ENCODE measurements at places on chromosomes 1 and 21.

GRCh38 chr1:27359822-27360158, 7.0 kb downstream of the MAP3K6 start:
- DNase-seq, result no peak

GRCh38 chr1:18868801-18869424, 9.5 kb upstream of the TAS1R2 start:
- no peak for DNase-seq

- no peak for DNase-seq
Measured at GRCh38 chr1:57214951-57215575, 208.8 kb downstream of the DAB1 start.

DNA sequence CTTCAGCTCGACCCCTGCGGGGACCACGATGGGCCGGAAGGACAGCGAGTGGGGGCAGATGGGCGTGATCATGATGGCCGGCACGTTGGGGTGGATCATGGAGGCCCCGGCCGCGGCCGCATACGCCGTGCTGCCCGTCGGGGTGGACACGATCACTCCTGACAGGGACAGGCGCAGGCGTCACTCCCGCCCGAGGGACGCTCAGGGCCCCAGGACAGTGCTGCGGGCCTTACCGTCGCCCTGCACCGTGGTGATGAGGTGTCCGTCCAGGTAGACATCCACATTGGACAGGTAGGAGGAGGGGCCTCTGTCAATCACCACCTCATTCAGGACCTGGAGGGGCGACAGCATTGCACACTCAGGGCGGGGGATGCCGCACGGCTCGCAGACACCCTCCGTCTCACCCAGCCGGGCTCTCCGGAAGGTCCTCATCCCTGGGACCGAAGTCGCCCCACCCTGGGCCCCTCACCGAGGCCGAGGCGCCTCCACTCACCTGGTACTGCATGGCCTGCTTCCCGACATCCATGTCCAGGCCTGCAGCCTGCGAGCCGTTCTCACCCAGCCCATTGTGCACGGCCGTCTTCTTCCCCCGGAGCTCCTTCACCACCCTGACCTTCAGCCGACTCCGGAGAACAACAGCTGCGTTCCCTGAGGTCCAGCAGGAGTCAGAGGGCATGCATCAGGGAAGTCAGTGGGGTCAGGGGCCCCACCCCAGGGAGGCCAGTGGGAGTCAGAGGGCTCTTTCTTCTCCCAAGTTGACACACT, 24.0 kb downstream of the NADK start:
- no peak for DNase-seq

DNA sequence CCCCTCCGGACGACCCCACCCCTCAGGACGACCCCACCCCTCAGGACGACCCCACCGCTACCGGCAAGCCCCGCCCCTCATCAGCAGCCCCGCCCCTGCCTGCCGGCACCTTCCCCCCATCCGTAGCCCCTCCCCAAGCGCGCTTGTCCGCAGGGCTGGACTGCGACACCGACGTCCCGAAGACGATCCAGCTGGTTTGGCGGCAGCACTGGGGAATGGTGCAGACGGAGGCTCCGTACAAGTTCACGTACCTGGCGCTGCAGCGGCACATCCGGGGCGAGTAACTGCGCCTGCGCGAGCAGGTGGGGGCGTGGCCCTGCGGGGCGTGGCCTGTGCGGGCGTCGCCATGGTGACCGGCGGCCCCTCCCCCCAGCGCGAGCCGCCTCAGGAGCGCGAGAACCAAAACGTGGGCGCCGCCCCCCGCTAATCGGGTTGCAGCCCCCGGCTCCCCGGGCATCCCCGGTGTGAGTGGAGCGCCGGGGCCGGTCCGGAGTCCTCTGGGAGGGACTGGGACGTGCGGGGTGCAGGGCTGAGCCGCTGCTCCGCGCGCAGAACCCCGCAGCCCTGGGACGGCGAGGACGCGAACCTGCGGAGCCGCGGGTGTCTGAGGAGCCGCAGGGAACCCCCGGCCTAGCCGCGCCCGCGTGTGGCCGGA, 4.9 kb downstream of the RNF223 start:
- peak; percentile 75 for DNase-seq

DNA sequence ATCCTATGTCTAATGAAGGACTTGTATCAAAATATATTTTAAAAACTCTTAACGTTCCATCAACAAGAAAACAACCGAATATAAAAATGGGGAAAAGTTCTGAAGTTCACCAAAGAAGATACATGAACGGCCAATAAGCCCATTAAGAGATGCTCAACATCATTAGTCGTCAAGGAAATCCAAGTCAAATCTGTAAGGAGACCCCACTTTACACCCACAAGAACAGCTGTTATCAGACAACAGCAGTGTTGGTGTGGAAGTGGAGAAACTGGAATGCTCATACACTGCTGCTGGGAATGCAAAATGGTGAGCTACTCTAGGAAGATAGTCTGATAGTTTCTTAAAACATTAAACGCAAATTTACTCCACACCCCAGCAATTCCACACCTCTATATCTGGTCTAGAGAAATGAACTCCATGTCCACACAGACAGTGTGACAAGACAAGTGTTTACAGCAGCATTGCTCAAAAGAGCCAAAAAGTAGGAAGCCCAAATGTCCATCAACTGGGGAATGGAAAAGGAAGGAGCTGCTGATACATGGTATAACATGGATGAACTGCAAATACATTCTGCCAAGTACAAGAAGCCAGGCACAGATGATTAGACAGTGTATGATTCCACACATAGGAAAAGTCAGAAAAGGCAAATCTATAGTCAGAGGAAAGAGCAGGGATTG, 18.5 kb downstream of the UBE2G2 start:
- DNase-seq, result no peak

GRCh38 chr1:27507960-27508665, 18.1 kb upstream of the WASF2 start:
- peak; percentile 53 for DNase-seq

GRCh38 chr1:44587796-44588460, 86.4 kb downstream of the TMEM53 start:
- DNase-seq, result peak; percentile 45

- no peak for DNase-seq
Measured at GRCh38 chr21:25904044-25904695, 169.4 kb downstream of the GABPA start.

DNA sequence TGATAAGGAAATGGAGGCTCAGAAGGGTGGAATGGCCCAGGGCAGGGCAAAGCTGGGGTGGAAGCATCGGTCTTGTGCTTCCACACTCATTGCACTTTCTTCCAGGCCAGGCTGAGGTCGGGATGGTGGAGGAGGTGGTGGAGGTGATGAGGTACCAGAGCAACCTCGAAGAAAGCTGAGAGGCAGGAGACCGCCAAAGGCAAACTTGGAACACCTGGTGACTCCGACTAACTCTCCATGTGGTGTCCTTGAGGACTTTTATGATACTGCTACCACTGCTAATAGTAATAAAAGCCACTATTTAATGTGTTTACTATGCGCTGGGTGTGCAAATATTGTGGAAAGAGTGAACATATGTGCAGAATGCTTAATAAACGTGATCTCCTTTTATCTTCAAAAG, 16.9 kb upstream of the BTG2 start:
- no peak for DNase-seq

DNA sequence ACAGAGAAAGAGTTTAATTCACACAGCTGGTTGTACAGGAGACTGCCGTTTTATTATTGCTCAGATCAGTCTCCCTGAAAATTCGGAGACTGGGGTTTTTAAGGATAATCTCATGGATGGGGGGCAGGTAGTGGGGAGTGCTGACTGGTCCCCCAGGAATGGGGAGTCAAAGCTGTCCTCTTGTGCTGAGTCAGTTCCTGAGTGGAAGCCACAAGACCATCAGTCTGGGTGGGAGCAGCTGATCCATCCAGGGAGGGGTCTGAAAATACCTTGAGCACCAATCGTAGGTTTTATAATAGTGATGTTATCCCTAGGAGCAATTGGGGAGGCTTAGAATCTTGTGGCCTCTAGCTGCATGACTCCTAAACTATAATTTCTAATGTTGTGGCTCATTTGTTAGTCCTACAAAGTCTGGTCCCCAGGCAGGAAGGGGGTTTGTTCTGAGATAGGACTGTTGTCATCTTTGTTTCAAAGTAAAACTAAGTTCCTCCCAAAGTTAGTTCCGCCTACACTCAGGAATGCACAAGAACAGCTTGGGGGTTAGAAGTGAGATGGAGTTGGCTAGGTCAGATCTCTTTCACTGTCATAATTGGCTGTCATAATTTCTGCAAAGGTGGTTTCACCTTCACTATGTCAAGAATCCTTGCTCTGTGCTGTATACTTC, 50.3 kb downstream of the TRAF5 start:
- no peak for DNase-seq

DNA sequence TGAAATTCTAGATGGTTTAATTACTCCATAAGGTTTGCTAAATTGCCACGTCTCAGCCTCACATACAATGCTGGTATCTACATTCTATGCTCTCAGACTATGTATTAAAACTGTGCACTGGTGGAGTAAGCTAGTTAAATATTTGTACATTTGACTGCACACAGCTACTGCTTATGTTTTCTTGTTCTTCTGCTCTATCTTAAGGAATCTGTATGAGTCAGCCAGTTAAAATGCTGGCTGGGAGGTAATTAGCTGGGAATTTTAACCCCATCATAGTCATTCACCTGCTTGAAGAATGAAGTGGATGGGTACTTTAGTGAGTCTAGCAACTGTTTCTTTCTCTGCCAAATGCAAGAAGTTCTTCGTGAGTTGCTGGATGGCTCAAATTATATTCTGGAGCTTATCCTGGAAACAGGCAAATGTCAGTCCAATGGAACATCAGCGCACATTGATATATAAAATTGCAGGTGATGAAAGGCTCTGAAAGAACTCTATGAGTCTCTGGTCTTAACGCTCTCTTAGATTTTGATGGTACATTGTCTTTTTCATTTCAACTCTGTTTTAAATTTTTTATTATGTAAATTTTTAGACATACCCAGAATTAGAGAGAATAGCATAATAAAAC, 83.4 kb downstream of the BACH1 start:
- no peak for DNase-seq

DNA sequence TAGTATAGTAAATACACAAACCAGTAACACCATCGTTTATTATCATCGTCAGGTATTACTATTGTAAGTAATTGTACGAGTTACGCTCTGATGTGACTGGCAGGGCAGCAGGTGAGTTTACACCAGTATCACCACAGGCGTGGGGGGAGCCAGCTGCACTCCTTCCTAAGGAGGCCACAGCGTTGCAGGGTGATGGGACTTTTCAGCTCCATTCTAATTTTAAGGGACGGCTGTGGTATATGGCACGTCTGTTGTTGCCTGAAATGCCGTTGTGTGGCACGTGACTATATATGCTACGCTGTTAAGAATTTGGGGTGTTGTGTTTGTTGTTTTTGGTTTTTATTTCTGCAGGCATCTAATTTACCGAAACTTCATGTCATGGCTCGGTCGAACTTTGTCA, 164.8 kb upstream of the COL6A1 start:
- no peak for DNase-seq

DNA sequence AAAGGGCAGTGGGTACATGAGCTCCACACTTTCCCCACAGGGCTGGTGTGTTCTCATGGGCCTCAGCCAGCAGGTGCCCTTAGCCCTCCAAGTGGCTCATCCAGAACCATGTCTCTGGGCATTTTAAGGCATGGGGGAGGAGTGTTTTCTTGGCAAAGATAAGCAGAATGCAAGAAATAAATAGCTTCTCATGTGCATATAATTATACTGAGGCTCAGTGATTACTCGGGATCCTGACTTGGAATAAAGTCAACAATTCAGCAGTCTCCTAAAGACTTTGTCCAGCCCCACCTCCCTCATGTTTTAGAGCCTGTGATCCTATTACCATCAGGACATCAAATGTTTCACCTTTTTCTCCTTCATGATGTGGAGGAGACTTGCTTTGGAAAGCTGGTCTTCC, 92.7 kb upstream of the COG2 start:
- DNase-seq, result no peak

DNA sequence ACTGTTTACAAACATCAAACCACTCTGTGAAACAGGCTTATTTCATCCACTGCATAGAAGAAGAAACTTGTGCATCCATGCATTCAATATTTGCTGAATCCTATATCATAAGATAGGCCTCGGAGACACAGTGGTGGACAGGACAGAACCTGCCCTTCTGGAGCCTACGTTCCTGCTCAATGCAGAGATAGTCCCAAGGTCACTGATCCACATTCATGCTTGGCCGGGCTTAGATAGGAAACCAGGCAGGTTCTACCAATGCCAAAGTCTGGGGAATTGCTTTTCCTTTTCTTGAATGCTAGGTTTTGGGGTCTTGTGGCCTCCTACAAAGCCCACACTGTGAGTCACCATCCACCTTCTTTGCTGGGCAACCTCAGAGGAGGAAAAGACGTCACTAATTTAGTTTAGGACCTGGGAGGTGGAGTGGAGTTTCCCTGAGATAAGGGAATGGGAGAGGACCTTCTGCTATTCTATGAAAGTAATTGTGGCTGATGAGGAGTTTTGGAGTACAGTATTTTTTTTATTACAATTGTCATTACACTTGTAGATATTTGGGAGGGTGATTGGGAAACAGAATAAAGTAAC, 99.7 kb upstream of the CD34 start:
- no peak for DNase-seq

DNA sequence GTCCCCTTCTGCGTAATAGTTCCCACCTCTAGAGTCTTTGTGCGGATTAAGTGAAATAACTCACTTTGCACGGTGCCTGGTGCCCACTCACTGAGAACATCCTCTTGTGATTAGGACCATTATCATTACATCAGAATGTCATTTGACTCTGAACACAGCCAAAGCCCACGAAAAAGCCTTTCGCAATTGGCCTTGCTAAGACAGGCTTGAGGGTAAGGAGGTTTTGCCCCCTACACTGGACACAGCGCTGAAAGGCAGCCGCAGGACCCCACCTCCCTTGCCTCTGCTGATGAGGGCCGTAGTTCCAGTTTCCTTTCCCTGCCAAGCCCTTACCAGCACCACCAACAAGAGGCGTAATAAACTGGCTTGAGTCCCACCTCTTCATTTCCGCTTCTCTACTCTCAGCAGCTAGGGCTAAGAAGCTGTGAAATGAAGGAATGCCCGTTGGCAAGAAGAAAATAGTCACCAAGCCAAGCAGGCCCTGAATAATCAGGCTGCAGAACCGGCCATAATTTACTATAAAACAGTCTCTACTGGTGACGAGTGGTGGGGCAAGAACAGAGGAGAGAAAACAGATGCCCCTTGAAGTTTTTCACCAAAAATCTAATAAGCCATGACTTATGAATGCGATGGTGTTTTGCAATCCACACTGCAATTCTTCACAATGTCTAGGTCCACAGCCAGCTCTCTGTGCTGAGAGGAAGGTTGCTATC, 53.1 kb downstream of the SH3GLB1 start:
- DNase-seq, result no peak

- no peak for DNase-seq
Measured at GRCh38 chr1:230163719-230164118, 96.7 kb downstream of the GALNT2 start.

DNA sequence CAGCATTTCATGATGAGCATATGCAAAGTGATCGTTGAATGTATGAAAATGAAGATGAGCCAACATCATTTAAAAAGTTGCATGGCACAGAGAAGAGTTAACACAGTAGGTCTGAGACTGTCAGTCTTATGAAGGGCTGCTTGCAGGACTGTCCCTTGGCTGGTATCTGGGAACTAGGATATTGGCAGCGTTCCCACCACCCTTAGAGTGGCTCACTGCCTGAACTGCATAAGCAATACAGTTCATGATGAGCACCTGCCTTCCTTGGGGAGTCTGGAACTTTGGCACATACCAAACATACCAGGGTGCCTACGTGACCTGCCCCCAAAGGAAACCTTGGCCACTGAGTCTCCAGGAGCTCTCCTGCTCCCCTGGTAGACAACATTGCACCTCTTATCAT, 161.8 kb downstream of the DSCAM start:
- DNase-seq, result no peak

All from common myeloid progenitor, CD34-positive (primary cell).